ENCODE measurements at places on chromosomes 7 and 10. TPM values are rescaled to one million over a fixed set of nuclear protein-coding genes. Genes with fewer than 3 reads are reported as not detected.

- no peak for DNase-seq
These were observed 12.4 kb downstream of the BUB3 start for GRCh38 chr10:123166618-123167017.

DNA sequence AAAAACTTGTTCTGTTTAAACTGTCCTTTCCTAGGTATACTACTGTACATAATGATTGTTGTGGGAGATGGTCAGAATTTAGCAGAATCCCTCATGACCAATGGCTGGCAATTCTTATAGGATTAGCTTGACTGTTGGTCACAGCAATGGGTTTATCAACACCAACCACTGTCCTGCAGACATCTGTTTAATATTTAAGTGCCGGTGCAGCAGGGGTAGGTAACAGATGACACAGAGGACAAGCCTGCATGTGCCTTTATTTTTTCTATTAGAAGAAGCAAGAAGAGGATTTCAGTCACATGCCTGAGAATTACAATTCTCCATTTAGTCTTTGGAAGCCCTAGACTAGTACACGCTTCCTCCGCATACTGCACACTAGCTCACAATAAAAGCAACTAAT lies 48.4 kb downstream of the CCDC6 start:
- no peak for DNase-seq

GRCh38 chr7:26813432-26813831 lies 51.0 kb downstream of the SKAP2 start:
- DNase-seq, result peak; percentile 13

- DNase-seq, result no peak
These were observed 19.3 kb upstream of the SLIT1 start for GRCh38 chr10:97204826-97205679.

DNA sequence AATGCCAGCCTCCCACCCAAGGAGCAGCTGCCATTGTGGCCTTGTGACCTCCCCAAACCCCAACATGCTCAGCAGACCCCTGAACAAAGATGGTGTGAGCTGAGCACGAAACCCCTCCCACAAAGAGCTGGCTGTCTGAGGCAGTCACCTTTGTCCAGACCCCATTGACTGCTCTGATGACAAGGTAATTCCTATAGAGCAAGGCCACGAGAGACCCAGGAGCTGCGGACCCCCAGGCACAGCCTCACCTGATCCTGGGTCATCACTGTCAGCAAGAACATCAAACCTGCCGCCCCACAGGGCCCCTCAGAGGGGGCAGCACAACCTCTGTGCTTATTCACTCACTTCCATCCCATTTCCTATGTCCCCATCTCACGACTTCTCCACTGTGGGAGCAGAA lies 102.6 kb downstream of the CPXM2 start:
- no peak for DNase-seq

- DNase-seq, result peak; percentile 39
These were observed 66.5 kb downstream of the SYPL1 start for GRCh38 chr7:106045586-106045985.

GRCh38 chr7:49771427-49772176 lies 1.8 kb upstream of the VWC2 start:
- no peak for DNase-seq

DNA sequence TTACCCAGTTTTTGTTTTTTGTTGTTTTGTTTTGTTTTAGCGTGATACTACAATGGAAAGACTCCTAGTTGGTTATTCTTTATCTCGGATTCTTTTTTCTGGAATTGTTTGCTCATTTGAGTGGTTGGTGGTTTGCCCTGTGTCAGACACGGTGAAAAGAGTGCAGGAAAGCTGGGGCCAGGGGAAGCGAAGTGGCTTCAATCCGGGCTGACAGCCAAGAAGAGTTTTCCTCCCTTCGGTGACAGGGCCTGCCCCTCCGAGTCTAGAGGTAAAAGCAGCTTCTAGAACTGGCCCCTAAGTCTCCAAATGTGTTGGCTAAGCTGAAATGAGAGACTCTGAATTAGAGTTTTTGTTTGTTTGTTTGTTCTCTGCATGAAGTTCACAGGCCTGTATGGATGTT lies 5.7 kb upstream of the AP5Z1 start:
- no peak for DNase-seq

CPN1 gene
- not detected for total RNA-seq

CCDC172 gene
- total RNA-seq, result not detected

SLC16A9 gene
- 0.80 TPM for total RNA-seq

PCLO gene
- total RNA-seq, result 0.57 TPM

LDB3 gene
- total RNA-seq, result 0.06 TPM

Data from LHCN-M2 (cell line).